Liver (tissue), 10 donors: ENCODE measurements at places on chromosomes 16 and 17.

- DNase-seq: no peak
Measured at GRCh38 chr17:6507535-6507934, 48.8 kb downstream of the PITPNM3 start.

DNA sequence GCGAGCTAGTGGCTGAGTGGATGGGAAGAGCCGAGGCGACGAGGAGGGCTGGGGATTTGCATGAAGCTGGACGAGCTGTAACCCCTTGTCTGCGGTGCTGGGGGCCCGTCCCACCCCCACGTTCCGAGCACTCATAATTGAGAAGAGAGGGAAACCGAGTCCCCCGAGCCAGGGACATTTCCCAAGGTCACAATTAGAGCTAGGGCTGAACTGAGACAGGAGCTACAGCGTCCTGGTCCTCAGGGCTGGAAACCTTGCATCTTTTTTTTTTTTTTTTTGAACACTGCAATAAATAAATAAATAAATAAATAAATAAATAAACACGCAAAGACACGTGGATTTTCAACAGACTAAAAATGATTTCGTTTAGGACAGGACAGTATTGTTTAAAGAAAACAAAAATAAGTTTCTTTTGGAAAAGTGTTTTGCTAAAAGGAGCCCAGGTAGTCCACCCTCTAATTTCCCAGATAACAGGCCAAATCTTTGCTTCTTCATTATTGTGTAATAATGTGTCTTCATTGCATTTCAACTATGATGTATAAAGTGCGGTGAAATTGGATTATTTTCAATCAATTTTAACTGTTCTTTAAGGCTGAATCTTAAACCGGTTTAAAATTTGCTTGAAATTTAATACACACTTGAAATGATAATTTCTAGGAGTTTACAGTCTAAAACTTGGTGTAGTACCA is 992 bp downstream of the GDPD1 start:
- DNase-seq: peak; percentile 49

DNA sequence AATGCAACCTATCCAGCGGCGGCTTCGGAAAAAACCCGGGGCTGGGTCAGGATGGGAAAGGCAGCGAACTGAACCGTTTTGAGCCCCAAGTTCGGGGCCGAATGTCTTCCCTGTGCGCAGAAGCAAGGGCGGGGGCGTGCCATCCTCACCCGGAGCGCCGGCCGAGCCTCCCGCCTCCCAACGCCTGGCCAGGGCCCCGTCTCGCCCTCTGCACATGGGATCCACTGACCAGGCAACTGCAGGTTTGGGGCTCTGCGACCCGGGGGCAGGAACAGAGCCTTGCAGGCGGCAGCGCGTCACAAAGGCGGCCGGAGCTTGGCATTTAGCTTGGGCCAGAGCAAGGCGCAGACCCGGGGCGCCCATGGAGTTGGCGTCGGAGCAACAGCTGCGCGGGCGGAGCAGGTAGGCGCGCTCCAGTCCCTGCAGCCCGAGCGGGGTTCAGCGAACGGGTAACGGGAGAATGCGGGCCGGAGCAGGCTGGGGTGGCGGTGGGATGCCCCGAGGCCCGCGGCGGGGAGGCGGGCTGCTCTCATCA is at the start of gene FBXO39:
Gene FBXO39, plus strand, starts transcription at position 345 of the 535 bp plus-strand sequence. CDS start 3,654 bp downstream, outside the sequence.
- DNase-seq: no peak

- no peak for DNase-seq
Measured at GRCh38 chr16:68319185-68319908, 8.5 kb downstream of the PRMT7 start.

DNA sequence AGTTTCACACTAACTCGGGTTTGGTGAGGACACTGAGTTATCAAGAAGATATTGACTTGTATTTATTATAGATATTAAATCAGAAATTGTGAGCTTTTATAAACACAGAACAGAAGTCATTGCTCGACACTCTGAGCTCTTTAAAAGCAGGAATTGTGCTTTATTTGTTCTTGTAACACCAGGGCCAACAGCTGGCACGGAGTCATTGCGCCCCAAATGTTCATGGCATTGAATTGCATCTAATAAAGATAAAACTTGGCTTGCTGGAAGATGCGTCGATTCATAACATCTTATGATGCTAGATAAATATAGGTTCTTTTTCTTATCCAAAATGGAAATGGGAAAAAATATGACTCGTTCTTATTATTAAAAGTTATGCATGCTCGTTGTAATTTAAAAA is 11.8 kb upstream of the MLYCD start:
- DNase-seq: no peak

GRCh38 chr16:71453036-71453435 is 9.0 kb downstream of the ZNF23 start:
- no peak for DNase-seq

- peak; percentile 61 for DNase-seq
Measured at GRCh38 chr17:6701719-6702118, 11.4 kb downstream of the SLC13A5 start.

- DNase-seq: no peak
Measured at GRCh38 chr17:20087538-20088250, 78.5 kb downstream of the SPECC1 start.

DNA sequence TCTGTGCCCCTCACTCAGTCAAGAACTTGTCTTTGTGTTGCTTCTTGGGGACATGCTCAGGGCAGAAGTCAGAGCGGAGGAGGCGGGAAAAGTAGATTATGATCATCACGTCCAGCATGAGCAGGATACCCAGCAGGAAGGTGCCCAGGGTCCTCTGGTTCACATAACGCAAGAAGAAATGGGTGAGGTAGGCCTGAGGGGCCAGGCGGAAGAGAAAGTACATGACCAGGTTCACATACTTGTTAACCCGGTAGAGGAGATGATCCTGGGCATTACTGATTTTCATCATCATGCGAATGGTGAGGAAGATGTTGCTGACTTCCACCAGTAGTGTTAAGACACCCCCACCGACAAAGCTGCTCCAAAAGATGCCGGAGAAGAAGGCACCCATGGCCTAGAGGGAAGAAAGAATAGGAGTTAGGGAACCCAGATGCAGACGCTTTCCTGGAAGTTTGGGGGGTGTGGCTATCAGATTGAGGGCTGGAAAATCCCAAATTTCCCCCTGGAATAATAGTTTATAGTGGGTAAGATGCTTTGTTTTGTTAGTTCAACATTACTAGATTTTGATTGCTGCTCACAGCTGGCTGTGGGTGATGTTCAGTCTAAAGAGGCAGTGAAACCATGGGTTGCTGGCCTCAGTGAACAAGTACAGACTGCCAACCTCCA is 1.4 kb downstream of the TLCD1 start:
- no peak for DNase-seq

DNA sequence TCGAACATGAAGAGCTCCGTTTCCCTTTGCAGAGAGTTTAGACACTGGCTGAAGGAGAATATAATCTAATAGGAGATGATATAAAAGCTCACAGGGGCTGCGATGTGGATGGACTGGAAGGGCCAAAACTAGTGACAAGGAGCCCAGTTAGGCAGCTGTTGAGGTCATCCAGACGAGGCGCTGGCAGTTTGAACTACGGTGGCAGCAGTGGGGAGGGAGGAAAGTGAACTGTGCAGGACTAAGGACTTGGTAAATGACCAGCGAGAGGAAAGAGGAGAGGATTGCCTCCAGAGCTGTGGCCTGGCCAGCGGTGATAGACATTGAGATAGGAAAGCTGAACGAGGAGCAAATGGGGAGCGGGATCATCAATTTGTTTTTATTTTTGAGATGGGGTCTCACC is 14.6 kb upstream of the YWHAE start:
- DNase-seq: no peak

GRCh38 chr16:87586201-87586782 is 16.0 kb upstream of the JPH3 start:
- no peak for DNase-seq

- no peak for DNase-seq
Measured at GRCh38 chr17:5502552-5502951, 16.2 kb downstream of the MIS12 start.

- no peak for DNase-seq
Measured at GRCh38 chr16:66661210-66661560, 35.4 kb downstream of the CMTM4 start.

GRCh38 chr16:12345349-12345748 is 368.8 kb downstream of the SNX29 start:
- DNase-seq: no peak

- no peak for DNase-seq
Measured at GRCh38 chr17:6514371-6514770, 42.0 kb downstream of the PITPNM3 start.

DNA sequence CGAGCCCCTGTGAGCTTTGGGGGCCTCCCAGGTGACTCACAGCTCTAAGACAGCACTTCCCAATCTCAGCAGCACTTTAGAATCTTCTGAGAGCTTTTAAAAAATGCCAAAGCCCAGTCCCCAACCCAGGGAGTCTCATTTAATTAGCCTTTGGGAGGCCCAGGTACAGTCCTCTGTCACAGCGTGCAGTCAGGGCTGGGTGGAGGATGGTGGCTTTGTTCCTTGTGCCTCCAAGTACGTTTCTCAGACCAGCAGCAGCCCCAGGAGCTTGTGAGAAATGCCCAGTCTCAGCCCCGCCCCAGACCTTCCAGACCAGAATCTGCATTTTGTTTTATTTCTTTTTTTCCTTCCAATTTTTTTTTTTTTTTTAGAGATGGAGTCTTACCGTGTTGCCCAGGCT is 27.4 kb upstream of the CMIP start:
- no peak for DNase-seq

GRCh38 chr17:17093764-17094163 is 51.5 kb downstream of the MPRIP start:
- DNase-seq: no peak

- no peak for DNase-seq
Measured at GRCh38 chr17:17605083-17605728, 13.7 kb upstream of the PEMT start.

- no peak for DNase-seq
Measured at GRCh38 chr17:75763613-75764416, 1.2 kb downstream of the GALK1 start.

GRCh38 chr17:8826808-8827435 is 27.8 kb upstream of the MFSD6L start:
- no peak for DNase-seq

GRCh38 chr17:78804777-78805176 is 22.7 kb upstream of the CYTH1 start:
- DNase-seq: no peak

- no peak for DNase-seq
Measured at GRCh38 chr16:69812688-69813014, 50.5 kb downstream of the WWP2 start.

GRCh38 chr17:40084477-40084876 is 15.9 kb downstream of the NR1D1 start:
- DNase-seq: no peak

DNA sequence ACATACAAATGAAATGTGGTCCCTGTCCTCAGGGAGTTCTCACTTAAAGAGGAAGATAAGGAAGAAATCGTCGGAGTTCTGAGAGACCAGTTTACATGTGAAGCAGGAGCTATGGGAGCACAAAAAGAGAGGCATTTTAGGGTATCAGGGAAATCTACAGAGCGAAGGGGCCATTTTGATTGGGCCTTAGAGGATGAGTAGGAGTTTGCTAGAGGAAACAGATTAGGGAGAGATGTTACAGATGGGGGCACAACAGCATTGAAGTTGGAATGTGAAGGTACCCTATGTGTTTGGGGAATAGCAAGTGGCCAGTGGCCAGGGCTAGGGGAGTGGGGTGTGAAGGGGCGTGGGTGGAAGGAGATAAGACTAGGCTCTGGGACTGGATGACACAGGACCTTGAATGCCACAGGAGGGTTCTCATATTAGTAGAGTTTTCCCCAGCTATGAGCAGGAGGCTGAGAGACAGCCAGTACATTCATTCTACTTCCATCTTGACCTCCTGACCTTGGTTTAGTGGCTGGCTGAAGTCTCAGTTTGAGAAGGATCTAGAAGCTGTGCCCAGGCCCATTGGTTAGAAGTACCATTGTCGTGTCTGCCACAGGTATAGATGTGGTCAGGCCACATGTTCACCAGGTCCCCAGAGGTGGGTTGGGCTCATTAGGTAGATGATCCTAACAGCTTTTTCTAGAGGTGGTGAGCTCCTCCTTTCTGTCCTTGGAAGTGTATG is 34.8 kb downstream of the CPNE2 start:
- no peak for DNase-seq

DNA sequence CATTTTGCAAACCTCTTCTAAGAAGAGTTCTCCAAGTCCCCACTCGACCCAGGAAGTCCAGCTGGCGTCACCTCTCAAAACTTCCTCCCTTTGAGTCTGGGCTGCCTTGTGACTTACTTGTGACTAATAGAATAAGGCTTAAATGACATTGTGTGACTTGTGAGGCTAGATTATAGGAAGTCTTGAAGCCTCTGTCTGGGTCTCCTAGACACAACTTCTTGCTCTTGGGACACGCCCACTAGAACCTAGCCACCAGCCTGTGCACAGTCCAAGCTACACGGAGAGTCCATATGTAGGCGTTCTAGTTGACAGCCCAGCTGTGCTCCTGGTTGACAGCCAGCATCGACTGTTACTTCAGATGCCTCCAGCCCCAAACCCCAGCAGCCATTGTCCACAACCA is 66.7 kb upstream of the TANC2 start:
- no peak for DNase-seq

GRCh38 chr16:12496186-12496585 is 307.5 kb downstream of the CPPED1 start:
- no peak for DNase-seq

- no peak for DNase-seq
Measured at GRCh38 chr17:68205808-68206720, 41.8 kb upstream of the AMZ2 start.

GRCh38 chr16:57023541-57024249 is 34.3 kb downstream of the NLRC5 start:
- no peak for DNase-seq

GRCh38 chr17:4040784-4041183 is 76.5 kb upstream of the ATP2A3 start:
- no peak for DNase-seq

DNA sequence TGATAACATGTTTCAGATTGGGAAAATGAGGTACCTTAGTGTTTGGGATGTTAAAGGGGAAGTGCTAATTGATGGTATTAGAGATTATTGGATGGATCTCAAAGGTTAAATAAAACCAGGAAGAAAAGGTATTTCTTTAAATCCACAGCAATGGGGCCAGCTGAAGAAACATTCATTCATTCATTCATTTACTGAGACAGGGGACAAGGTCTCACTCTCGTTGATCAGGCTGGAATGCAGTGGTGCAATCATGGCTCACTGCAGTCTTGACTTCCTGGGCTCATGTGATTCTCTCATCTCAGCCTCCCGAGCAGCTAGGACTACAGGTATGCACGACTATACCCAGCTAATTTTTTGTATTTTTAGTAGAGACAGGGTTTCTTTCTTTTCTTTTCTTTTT is 19.8 kb downstream of the EARS2 start:
- DNase-seq: no peak

GRCh38 chr16:55330781-55331647 is 7.0 kb downstream of the IRX6 start:
- DNase-seq: no peak

DNA sequence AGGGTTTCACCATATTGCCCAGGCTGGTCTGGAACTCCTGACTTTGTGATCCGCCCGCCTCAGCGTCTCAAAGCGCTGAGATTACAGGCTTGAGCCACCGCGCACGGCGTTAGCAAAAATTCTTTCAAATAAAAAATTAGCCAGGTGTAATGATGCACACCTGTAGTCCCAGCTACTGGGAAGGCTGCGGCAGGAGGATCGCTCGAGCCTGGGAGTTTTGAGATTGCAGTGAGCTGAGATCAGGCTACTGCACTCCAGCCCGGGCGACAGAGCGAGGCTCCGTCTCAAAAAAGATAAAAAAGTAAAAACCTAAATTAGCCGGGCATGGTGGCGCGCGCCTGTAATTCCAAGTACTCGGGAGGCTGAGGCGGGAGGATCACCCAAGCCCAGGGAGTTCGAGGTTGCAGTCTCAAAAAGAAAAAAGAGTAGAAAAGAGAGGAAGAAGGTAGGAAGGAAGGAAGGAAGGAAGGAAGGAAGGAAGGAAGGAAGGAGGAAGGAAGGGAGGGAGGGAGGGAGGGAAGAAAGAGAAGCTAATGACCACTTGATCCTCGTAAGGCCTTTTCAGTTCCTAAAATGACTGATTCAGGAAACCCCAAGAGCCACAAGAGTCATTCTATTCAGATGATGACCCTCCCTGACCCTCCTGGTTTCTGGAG is 59.2 kb downstream of the SRL start:
- no peak for DNase-seq
